ENCODE measurements at places on chromosomes 5 and 9.

GRCh38 chr5:23446424-23446823 lies 61.0 kb upstream of the PRDM9 start:
- DNase-seq = no peak

- no peak for DNase-seq
These were observed 41.7 kb downstream of the CETN3 start for GRCh38 chr5:90367879-90368278.

DNA sequence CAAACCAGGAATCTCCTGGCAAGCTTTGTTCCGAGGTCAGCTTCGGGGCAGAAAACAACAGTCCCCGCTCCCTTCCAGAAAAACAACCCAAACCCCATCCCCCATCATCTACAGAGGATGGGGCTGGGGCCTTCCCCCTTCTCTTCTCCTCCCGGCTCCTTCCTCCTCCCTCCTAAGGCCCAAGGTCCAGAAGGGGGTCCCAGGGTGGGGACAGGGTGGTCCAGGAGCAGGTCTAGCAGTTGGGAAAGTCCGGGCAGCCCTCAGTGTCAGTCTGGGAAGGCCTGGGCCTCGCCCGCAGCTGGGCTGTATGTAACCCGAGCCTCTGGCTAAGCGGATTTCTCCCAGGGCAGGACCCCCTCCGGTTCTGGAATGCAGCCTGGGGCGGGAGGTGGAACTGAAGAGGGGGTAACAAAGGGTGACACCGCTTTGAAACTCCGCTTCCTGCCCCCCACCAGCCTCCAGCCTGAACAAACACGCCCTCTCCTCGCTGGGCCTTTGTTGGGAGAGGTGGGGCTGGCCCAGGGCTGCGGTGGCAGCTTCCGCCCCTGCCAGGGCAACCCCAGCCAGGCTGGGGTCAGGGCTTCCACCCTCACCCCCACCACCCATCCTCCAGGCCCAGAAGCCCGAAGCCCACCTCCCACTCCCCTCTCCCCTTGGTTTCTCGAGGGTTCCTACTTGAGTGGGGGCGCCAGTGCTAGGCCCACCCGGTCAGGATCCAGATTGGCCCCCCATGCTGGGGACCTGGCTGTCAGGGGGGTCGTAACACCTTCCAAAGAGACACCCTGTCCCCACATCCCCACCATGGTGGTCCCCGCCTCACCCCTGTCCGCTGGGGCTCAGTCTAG lies 63.5 kb downstream of the C9orf50 start:
- DNase-seq = no peak

- no peak for DNase-seq
These were observed 2.1 kb downstream of the SCAI start for GRCh38 chr9:125141251-125141650.

GRCh38 chr5:65663804-65664521 lies 39.1 kb downstream of the SHLD3 start:
- no peak for DNase-seq

- DNase-seq = no peak
These were observed 211.3 kb upstream of the HAPLN1 start for GRCh38 chr5:83931969-83932368.

DNA sequence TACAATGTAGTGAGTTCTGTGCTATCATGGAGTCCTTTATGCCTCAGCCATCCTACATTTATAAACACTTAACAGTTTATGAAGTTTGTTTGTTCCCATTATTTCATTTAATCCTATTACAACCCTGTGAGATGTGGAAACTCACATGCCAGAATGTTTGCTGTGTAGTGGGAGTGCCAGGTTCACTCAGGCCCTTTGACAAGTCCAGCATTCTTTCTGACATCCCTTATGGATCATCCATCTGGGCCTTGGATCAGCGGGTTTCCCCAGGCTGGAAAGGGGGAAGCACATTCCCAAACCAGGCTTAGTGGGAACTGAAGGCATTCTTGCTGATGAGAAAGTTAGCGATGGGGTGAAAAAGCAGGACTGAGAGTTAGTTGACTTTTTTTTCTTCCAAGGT lies 128.1 kb upstream of the OTULINL start:
- DNase-seq = no peak

- DNase-seq = no peak
These were observed 118.9 kb downstream of the PDZD2 start for GRCh38 chr5:31757806-31758205.

DNA sequence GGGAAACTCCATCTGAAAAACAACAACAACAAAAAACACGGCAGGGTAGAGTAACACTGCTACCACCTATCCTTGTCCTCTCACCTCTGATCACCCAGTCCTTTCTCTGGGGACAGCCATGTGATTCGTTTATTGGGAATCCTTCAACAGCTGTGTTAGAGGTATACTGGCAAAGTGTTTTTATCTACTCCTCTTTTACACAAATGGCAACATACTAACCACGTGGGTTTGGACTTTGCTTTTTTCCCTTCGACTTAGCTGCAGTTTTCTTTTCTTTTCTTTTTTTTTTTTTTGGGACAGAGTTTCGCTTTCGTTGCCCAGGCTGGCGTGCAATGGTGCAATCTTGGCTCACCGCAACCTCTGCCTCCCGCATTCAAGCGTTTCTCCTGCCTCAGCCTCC lies 11.2 kb upstream of the SET start:
- DNase-seq = no peak
